ENCODE measurements at places on chromosomes 1 and 21.

DNA sequence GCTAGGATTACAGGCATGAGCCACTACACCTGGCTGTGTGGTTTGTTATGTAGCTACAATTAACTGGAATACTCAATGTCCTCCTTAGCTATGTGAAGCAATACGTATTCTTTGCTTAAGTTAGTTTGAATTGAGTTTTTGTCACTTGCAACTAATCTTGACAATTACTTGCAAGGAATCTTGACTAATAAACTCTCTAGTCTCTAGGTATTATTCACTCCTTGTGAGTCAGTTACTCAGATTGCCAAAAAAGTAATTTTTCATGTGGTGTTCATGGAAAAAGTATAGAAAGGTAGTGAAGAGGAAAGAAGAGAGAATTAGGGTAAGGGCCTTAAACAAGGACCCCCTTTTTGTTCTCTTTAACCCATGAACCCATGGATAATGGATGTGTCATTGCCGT lies 7.6 kb upstream of the SNX27 start:
- no peak for DNase-seq

- DNase-seq = no peak
These were observed 1030.5 kb downstream of the KCNT2 start for GRCh38 chr1:195577748-195578147.

DNA sequence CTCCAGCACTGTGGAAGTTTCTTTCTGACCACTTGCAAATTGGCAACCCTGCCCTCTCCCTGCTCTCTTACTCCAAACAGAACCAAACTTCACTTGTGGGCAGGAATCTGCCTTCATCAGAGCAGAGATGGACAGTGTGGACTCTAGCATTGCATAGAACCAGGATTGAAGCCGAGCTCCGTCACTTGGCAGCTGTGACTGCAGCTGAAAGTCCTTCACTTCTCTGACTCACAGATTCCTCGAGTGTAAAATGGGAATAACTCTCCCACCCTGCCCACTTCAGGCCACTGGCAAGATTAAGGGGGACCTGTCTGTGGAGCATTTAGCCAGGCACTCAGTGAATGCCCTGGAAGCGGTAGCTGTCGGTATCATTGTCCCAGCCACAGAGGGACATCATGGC lies 75.7 kb upstream of the ZBTB40 start:
- no peak for DNase-seq

GRCh38 chr1:46903481-46903880 lies 37.8 kb downstream of the CYP4A11 start:
- DNase-seq = no peak

DNA sequence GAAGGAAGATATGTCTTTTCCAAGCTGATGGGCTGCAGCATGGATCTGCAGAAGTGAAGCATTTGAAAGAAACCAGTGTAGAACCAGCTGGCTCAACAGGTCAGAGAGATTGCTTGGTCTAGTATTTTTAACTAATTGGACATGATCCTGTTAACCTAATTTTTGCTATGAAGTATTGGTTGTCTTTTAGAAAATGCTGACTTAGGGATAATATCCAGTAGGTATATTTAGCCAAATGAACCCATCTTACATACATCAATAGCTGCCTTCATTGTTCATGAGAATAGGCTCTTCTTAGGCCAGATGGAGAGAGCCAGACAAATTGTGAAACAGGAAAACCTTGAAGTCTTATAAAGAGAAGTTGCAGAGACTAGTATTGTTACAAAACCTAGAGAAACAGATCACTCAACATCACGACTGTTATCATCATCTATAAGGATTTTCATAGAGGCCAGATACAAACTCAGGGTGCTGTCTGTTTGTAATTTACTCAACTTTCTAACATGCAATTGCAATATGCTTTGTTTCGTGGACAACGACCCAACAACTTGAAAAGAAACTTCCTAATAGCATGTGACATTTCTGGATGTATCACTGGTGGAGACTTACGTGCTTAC lies 148.2 kb downstream of the DISC1 start:
- no peak for DNase-seq

DNA sequence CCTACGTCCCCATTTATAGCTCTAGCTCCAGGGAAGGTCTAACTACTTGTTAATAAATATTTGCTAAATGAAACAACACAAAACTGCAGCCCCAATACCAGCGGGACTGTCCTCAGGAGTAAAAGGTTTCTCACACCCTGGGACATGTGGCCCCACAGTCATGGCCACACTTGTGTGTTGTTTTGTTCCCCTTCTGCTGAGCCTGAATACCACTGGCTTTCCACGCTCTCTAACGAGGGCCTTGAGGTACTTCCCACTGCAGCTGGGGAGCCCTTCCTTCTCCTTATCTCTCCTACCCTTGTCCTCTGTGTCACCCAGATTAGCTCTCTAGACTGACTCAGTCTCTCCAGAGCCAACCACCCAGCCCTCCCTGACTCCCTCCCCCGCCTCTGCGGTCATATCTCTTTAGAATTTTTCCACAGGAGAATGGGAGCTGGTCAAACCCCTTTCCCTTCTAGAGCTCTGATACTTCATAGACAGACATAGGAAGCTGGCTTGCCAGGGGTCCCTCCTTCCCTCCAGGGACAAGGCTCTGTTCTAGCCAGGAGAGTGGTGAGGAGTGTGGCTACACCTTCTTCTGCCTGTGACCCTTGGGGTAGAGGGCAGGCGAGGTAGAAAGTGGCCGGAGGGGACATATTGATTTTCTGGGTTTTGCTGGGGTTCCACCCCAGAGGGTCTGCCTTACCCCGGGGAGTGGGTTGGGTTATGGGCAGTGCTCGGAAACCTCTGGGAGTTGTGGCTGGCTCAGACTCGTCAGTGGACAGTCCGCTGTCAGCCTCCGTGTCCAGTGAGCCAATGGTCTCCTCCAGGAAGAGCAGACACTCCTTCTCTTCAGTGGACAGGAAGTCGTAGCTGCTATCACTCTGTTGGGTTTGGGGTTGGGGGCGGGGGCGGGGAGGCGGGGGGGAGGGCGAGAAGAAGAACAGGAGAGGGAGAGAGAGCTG lies 8.1 kb downstream of the C1orf116 start:
- no peak for DNase-seq

DNA sequence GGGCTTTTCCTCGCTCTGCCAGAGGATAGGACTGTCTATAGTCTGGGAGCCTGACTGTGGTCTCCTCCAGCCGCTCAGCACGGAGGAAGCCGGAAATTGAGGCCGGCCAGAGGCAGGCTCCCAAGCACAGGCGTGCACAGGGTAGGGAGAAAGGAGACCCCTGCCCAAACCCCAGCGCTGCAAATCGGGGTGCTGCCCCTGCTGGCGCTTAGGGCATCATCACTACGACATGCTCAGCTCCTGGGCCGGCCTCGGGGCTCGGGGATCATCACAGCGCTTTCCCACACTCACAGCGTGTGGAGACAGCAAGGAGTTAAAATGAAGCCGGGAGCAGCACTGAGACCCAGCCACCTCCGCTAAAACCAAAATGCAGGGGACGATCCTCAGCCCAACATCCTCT lies 62.8 kb upstream of the ARHGEF16 start:
- DNase-seq = no peak

DNA sequence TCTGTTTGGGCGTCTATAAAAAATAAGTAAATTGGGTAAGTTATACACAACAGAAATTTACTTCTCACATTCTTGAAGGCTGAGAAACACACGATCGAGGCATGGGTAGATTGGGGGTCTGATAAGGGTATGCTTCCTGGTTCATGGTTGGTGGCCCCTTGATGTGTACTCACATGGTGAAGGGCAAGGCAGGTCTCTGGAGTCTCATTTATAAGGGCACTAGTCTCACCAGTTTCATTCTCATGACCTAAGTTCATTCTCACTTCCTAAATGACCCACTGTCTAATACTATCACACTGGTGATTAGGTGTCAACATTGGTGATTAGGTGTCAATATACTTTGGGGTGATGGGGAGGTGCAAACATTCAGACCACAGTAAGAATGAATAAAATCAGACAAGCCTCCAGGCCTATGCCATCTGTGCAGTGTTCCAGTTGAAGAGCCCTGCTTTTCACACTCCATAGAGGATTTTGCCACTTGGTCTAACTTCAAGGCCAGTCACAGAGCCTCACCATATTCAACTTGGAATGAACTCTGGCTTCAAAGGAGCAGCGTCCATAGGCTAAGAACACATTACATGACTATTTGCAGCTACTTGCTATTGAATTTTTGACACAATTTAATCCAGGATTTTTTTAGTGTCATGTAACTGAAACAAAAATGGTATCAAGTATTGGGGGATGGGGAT lies 2.5 kb upstream of the GBP4 start:
- DNase-seq = no peak

DNA sequence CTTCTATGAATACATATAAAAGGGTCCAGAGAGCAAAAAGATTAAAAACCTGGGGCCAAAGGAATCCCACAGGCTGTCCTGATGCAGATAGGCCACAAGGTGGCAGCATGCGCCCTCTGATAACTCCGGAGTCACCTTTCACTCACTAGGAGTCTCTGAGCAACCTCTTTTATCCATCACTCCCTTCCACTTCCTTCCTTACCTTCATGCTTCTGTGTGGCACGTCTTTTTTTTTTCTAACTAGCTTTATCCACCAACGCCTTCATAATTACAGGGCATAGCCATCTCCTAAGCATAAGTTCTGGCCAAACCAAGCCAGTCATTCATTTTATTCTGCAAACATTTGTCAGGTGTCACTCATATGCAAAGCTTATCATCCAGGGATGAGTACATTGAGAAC lies 3.9 kb upstream of the PGLYRP4 start:
- DNase-seq = peak; percentile 2

DNA sequence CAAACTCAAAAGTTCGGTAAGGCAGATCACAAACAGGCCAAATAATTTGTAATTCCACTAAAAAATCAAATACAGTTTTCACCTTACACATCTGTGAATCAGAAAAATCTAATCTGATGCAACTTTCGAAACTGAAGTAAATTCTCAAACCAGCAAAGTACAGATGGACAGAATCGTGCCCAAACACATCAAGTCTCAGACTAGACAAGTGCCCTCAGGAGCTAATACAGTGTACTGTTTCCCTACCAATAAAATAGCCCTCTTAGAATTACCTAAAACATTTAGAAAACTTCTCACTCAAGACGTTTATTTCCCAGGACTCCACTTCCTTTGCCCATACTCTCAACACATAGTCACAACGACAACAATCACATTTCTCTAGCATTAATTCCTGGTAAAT lies 134.2 kb downstream of the SMYD2 start:
- DNase-seq = no peak

- peak; percentile 83 for DNase-seq
These were observed 2.4 kb downstream of the UROD start for GRCh38 chr1:45014321-45015028.

- DNase-seq = no peak
These were observed 154.2 kb upstream of the ZNHIT6 start for GRCh38 chr1:85862456-85862855.

DNA sequence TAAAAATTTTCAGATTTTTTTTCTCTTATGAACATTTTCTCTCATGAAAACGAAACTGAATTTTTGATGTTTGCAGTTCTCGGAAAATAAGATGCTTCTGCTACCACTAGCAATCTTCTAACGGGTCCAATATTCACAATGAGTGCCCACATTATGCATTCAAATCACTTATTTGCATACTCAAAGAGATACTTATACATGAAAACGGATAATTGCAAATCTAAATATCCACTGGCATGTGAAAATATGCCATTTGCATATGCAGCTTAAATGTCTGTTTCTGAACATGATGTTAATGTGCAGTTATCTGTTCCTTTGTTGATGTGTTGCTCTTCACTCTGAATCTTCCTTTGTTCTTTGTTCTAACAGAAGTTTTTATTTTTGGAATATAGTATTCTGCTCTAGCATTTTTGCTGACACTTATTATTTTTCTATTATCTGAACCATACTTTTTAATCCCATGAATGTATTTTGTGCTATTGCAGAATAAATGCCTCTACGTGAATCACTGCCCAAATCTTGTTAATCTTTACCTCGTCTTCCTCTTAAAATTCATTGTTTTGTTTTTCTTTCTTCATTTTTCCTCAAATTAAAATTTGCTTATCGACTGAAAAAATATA lies 259.4 kb upstream of the BRINP3 start:
- no peak for DNase-seq

DNA sequence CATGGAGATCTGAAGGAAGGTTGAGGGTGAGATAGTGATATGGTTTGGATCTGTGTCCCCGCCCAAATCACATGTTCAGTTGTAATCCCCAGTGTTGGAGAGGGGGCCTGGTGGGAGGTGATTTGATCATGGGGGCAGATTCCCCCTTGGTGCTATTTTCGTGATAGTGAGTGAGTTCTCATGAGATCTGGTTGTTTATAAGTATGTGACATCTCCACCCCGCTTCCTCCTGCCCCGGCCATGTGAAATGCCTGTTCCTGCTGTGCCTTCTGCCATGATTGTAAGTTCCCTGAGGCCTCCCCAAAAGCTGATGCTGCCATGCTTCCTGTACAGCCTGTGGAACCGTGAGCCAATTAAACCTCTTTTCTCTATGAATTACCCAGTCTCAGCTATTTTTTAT lies 451.9 kb upstream of the VAMP3 start:
- DNase-seq = no peak

- DNase-seq = no peak
These were observed 19.1 kb upstream of the NCF2 start for GRCh38 chr1:183609313-183609712.

DNA sequence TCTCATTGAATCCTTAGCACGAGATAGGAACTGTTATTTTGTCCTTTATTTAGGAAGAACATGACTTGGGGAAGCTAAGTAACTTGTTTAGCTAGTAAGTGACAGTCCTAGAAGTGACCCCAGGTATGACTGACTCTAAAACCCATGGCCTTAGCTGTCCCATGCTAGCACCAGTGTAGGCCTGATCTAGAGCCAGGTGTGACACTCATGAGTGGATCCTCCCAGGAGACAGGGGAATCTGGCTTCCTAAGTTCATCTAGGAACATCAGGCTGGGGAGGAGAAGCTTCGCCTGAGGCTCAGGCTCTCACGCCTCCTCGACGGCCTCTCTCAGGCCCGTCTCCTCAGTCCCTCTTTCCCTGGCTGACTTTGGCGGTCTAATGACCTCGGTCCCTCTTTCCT lies 31.2 kb downstream of the CD48 start:
- no peak for DNase-seq

DNA sequence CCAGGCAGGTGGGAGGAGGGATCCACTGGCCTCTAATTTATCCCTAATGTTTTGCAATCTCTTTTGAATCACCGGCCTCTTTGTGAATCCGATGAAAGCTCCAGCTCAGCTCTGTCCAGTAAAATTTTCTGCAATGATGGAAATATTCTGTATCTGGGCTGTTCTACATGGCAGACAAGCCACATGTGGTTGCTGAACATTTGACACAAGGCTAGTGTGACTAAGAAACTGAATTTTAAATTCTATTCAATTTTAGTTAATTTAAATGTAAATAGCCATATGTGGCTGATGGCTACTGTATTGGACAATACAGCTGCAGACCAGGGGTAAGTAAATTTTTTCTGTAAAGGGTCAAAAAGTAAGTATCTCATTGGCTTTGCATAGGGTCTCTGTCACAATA lies 135.1 kb downstream of the CSMD2 start:
- DNase-seq = no peak

GRCh38 chr21:29958551-29958950 lies 18.8 kb upstream of the GRIK1 start:
- DNase-seq = no peak

- DNase-seq = no peak
These were observed 98.5 kb downstream of the ATG4C start for GRCh38 chr1:62882201-62883104.

Data from cerebellar nuclear complex (tissue), 1 donor.